Endothelial cell of umbilical vein (primary cell): ENCODE measurements at places on chromosomes 2 and 18. TPM values are rescaled to one million over a fixed set of nuclear protein-coding genes. Genes with fewer than 3 reads are reported as not detected.

DNA sequence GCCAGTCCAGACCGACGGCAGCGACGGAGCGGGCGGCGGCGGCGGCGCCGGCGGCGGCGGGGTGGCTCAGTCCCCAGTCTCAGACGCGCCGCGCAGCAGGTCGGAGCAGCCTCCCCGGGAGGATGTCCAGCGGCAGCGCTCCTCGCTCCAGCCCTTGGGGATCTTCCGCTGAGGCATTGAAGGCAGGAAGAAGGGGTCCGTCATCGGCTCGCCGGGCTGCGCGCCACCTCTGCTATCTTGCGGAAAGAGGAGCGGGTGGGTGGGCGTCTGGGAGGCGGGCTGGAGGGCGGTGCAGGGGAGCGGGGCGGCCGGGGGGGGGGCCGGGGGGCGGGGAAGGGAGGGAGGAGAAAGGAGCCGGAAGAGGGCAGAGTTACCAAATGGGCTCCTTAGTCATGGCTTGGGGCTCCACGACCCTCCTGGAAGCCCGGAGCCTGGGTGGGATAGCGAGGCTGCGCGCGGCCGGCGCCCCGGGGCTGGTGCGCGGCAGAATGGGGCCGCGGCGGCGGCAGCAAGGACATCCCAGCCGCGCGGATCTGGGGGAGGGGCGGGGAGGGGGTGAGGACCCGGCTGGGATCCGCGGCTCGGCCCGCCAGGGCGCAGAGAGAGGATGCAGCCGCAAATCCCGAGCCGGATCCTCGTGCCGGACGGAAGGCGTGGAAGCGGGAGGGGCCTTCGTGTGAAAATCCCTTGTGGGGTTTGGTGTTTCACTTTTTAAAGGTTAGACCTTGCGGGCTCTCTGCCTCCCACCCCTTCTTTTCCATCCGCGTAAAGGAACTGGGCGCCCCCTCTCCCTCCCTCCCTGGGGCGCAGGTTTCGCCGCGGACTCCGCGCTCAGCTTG, at the start of gene NETO1:
NETO1 (minus strand) TSS at position 242 of the 839 bp plus-strand sequence. CDS start 696 bp downstream, outside the sequence.
- DNase-seq, result no peak

The B4GALT6 gene
- 2.9 and 3.9 TPM in 2 replicates for polyA plus RNA-seq

DNA sequence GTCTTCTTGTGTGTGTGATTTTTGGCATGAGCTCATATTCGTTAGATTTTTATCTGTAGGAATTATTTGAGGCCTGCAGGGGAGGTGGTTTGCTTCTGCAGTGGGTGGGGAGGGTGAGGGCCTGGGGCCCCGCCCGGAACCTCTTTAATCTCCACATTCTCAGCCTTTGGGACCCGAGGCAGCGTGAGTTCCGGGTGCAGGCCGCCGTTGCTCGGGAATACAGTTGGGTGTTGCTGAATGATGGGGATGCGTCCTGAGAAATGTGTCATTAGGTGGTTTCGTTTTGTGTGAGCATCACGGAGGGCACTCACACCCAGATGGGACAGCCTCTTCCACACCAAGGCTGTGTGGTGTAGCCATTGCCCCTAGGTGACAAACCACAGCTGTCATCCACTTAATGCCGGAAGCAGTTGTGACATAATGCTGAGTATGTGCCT, 13.7 kb upstream of the GAL3ST2 start:
- no peak for DNase-seq

GRCh38 chr2:196983934-196984333, 57.4 kb upstream of the PGAP1 start:
- DNase-seq, result no peak

- no peak for DNase-seq
Measured at GRCh38 chr2:209901172-209901571, 101.3 kb upstream of the RPE start.

GRCh38 chr2:26609839-26610277, 31.3 kb downstream of the CIB4 start:
- DNase-seq, result no peak

DNA sequence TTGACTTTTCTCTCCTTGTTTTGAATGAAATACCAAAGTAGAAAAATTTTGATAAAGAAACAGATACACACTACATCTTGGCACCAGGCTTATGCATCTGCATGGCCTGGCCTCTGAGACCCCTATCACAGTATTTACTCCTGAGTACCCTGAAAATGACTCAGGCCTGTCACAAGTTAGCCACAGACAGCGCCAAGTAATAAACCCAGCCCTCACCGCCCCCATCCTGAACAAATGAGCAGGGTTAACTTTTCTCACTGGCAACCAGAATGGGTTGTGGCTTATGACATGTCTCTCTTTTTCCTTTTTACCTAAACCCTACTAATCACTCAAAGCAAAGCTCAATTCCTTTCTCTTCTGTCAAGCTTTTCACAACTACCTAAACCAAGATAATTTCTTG, 35.3 kb downstream of the SPRED2 start:
- no peak for DNase-seq

- no peak for DNase-seq
Measured at GRCh38 chr2:98548920-98549818, 59.1 kb downstream of the COA5 start.

The MC2R gene
- polyA plus RNA-seq, result not detected in 2 replicates

The ZAP70 gene
- polyA plus RNA-seq, result 0.10 and 0.14 TPM in 2 replicates

- DNase-seq, result peak; percentile 83
Measured at GRCh38 chr2:43059183-43059897, 167.1 kb downstream of the ZFP36L2 start.

The OSR1 gene
- not detected in 2 replicates for polyA plus RNA-seq

DNA sequence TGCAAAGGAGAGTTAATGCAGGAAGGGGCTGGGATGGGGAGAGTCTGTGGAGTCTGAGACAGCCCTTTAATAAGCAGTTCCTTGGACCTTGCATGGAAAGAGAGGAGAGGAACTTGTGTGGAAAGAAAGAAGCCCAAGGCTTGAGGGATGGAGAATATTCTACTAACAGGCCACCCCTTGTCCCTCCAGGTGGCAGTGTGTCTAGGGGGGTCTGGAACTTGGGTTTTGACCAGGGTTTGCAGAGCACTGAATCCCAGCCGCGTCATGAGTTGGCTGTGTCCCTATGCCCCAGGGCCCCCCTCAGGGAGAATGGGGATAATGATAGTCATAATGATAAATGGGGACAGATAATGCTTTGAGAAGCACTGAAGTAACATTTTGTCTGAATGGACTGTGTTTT, 15.0 kb downstream of the TCF7L1 start:
- no peak for DNase-seq

The SP9 gene
- polyA plus RNA-seq, result not detected in 2 replicates

DNA sequence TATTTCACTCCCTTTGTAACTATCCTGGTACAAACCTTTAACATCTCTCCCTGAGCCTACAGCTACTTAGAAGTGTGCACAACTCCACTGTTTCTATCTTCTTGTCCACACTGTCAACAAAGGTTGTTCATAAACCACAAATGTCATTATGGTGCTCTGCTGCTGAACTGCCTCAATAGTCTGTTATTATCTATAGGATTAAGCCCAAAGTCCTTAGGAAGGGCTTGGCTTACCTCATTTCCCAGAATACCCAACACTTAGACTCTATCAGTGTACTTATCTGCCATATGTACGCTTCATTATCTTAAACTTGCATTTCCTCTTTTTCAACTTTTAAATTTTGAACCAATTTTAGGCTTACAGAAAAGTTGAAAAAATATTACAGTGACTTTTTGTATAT, 94.2 kb downstream of the HNMT start:
- DNase-seq, result no peak

GRCh38 chr2:104332731-104333130, 521.2 kb upstream of the POU3F3 start:
- no peak for DNase-seq

GRCh38 chr2:159449504-159450124, 163.1 kb upstream of the WDSUB1 start:
- peak; percentile 22 for DNase-seq

DNA sequence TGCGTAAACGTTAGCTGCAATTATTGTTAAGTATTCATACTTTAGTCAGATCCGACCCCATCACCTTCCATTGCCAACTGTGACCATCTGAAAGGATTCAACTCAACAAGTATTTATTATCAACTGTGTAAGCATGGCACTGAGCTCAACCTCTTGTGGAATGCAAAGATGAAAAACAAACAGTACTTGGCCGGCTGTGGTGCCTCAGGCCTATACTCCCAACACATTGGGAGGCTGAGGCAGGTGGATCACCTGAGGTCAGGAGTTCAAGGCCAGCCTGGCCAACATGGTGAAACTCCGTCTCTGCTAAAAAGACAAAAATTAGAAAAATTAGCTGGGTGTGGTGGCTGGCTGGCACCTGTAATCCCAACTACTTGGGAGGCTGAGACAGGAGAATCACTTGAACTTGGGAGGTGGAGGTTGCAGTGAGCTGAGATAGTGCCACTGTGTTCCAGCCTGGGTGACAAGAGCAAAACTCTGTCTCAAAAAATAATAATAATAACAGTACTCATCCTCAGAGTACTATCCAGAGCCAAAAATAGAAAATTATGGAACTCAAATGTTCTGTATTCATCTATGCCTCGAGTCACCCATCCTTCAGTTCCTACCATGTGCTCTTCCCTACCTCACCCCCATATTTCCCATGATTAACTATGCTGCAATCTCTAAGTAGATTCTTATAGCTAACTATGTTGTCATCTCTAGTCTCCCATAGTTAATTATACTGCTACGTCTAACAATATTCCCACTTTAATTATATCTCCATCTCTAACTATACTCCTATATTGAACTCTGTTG, 8.6 kb upstream of the MREG start:
- DNase-seq, result no peak

The NT5DC4 gene
- not detected in 2 replicates for polyA plus RNA-seq

GRCh38 chr2:159262904-159263303, 23.6 kb downstream of the WDSUB1 start:
- no peak for DNase-seq

GRCh38 chr2:239942090-239942489, 83.1 kb downstream of the NDUFA10 start:
- no peak for DNase-seq
